ENCODE measurements at places on chromosomes 1 and 21. TPM values are rescaled to one million over a fixed set of nuclear protein-coding genes. Genes with fewer than 3 reads are reported as not detected.

The PINK1 gene
- 37.0 TPM for total RNA-seq

The TARS2 gene
- total RNA-seq: 36.6 TPM

The BSND gene
- not detected for total RNA-seq

The PGBD5 gene
- 8.7 TPM for total RNA-seq

The SPRR3 gene
- 155 TPM for total RNA-seq

The CD247 gene
- 0.58 TPM for total RNA-seq

The TNNT2 gene
- total RNA-seq: 21.3 TPM

The OR2L2 gene
- 0.07 TPM for total RNA-seq

DNA sequence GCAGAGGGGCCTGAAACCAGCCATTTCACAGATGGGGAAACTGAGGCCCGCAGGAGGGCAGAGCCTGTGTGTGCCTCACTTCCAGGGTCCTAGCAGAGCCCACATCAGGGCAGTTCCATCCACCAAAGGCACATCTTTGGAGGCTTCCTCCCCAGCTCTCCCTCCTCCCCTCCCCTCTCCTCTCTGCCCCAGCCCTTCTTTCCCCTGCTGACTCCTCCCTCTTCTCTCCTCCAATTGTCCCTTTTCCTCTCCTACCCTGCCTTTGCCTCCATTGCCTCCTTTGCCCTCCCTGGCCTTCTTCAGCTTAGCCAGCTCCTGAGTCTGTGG, 56.6 kb downstream of the TMEM53 start:
- DNase-seq: no peak

GRCh38 chr1:31934706-31935629, 3.2 kb downstream of the PTP4A2 start:
- DNase-seq: no peak

DNA sequence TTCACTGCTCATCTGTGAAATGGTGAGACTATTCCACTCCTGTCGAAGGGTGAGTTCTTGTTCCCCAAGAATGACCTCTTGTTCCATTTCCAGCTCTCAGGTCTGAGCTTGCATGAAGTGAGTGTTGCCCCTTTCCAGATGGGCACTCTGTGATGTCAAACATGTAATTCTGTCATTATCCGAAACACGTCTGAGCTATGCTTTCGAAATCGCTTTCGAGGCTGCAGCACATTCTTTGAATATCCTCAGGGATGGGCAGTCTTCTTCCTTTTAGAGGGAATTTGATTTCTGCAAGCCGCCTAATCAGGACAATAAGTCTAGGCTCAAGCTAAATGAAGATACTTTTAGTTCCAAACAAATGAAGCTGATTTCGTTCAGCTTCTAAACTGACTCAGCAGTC, 15.1 kb downstream of the NFASC start:
- no peak for DNase-seq

DNA sequence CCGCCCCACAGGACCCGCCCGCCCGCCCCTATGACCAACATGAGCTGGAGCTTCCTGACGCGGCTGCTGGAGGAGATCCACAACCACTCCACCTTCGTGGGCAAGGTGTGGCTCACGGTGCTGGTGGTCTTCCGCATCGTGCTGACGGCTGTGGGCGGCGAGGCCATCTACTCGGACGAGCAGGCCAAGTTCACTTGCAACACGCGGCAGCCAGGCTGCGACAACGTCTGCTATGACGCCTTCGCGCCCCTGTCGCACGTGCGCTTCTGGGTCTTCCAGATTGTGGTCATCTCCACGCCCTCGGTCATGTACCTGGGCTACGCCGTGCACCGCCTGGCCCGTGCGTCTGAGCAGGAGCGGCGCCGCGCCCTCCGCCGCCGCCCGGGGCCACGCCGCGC, 7.9 kb upstream of the IBA57 start:
- no peak for DNase-seq

DNA sequence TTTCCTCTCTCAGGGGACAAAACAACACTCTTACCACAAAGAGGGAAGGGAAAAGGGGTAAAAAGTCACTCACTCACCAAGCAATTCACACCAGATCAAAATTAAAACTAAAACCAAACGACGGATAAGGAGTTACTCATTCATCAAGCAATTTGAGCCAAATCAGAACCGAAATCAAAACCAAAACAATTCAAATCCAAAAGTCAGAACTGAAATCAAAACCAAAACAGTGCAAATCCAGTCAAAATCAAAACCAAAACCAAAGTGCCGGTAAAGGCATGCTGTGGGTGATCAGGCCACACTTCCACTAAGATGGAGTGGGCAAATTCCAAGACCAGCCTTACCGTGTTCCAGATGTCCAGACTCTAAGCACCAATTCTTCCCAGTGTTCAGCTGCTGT, 717.9 kb downstream of the AMY1C start:
- no peak for DNase-seq

- DNase-seq: no peak
Measured at GRCh38 chr1:81490614-81491013, 310.1 kb upstream of the ADGRL2 start.

- no peak for DNase-seq
Measured at GRCh38 chr1:155379631-155380090, 59.0 kb downstream of the RUSC1 start.

DNA sequence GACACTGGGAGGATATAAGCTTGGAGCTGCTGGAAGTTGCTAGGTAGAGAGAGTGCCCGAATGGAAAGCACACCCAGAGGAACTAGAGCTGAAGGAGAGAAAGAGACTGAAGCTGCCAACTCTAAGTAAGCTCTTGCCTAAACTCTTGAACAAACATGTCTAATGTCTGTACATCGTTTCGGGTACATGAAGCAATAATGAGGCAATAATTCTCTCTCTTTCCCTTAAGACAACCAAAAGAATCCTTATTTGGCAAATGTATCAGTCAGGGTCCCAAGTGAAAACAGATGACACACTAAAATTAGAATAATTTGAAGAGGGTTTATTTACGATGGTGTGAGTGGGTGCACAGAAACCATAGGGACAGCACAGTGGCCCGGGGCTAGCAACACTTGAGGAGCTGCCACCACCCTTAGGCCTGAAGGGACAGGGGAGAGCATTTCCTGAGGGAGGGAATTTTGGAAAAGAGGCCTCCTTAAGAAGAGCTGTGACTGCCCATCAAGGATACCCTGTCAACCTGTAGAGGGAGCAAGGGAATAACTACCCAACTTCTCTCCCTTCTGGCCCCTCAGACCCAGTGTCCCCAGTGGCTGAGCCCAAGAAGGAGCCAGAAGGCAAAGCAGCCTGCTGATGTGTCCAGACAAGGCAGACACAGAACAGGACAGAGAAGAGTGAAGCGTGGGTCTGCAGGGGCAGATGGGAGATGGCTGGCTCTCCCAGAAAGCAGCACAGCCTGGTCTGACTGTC, 36.1 kb upstream of the KHDRBS1 start:
- no peak for DNase-seq
